IPS-NIHi11 (cell line): ENCODE measurements at places on chromosomes 1 and 21.

- no peak for DNase-seq
Observed at GRCh38 chr1:159250638-159251216, 46.1 kb downstream of the ACKR1 start.

DNA sequence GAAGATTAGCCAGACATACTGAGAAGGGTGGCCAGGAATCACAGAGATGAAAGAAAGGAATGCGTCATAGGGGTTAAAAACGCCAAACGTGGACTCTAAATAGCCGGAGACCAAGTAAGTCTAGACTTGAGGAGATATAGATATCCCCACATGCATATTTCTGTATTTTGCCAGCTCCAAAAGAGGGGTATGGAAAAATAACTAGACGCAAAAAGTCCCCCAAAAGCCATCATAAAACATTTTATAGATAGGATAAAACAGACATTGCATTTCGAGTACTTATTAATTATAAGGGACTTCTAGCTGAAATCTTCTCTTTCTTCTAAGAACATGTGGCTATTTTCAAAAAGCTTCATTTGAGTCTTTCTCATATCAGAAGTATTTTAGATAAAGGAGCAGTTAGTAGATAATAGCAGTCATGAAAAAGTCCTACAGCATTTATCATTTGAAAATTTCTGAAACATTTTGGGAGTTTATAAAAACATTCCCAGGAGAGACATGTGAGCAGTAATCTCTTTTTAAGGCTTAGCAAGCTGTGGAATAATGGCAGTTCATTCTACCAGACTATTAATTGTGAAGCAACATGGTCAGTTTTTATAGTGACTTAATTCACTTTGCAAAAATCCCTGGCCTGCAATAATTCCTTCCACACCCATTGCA, 6.1 kb downstream of the KIF26B start:
- no peak for DNase-seq

GRCh38 chr1:151756291-151756690, 7.0 kb downstream of the MRPL9 start:
- no peak for DNase-seq

GRCh38 chr1:221468546-221468945, 273.3 kb downstream of the DUSP10 start:
- DNase-seq, result no peak

- no peak for DNase-seq
Observed at GRCh38 chr1:67174716-67175284, 8.5 kb downstream of the IL23R start.
